ENCODE measurements at places on chromosomes 1 and 21.

DNA sequence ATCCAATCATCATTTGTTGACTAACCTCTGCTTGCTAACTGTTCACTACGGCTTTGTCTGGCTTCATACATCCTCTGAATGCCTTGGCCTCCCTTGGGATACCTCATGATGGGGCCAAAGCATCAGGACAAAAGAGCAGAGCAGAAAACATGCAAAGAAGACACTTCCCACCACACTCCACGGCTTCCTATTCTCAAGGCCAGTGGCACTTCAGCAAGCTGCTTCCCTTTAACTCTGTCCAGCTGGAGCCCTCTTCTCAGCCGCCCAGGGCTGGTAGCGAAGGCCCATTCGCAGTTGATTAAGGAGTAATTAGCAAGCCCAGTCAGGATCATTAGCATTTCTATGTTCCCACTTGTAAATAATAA, 224.3 kb upstream of the FGGY start:
- no peak for DNase-seq

DNA sequence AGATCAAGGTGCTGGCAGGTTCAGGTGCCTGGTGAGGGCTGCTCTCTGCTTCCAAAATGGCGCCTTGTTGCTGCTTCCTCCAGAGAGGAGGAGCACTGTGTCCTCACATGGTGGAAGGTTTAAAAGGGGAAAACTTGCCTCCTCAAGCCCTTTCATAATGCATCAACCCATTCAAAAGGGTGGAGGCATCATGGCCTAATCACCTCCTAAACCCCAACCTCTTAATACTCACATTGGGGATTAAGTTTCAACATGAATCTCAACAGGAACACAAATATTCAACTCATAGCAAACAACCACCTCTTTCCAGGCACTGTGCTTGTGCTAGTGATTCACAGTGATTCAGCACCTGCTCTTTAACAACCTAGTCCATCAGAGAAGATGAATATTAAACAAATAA, 4.2 kb downstream of the S100A12 start:
- DNase-seq: no peak

GRCh38 chr1:179586107-179586823, 5.4 kb upstream of the TDRD5 start:
- DNase-seq: peak; percentile 12

DNA sequence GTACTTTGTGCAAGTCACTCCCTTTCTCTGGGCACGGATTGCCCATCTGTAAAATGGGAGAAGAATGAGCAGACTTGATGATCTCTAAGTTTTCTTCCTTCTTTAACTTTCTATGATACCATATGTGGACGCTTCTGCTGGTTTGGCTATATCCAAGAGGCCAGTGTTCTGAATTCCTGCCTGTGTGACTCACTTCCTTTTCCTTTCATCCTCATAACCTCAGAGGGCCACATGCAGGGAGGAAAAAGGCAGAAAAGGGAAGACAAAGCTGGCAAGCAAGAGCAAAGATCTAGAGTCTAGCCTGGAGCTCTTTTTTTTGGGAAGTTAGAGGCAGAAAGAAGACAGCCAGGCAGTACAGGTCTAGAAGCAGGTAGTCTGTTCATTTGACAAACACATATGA, 151.2 kb downstream of the OMA1 start:
- no peak for DNase-seq

GRCh38 chr21:28518630-28519029, 474.0 kb downstream of the LTN1 start:
- no peak for DNase-seq

GRCh38 chr1:174114788-174115448, 44.4 kb upstream of the RABGAP1L start:
- peak; percentile 7 for DNase-seq

DNA sequence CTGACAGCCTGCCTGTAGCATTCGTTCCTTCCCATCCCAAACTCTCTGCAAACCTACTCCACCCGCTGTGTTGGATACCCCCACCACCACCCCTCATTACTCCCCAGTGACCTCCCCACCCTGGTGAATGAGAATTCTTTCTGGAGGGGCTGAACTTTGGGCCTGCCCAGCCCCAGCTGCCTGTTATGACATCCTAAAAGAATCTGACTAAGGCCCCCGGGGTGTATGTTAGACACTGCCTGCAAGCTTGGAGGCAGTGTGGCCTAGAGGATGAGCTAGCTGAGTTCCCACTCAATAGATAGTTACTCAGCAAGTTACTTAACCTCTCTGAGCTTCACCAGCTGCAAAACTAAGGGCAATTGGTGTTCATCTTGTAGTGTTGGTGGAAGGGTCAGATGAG, 110.2 kb upstream of the FGGY start:
- DNase-seq: no peak

DNA sequence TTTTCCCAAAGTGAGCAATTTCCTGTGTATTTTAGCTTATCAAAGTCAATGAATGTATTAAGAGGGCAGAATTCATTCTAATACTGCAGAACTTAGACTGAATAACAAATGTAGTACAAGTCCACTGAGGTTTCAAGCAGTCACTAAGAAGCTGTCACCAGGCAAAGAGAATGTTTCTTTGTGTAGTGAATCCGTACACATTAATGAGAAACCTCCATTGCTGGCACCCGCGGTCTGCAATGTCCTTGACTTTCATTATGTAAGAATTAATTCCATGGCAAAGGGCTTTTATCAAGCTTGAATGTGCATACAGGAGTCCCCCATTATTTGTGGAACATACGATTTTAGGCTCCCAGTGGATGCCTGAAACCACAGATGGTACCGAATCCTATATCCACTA, 719.5 kb upstream of the TMPRSS15 start:
- DNase-seq: no peak

DNA sequence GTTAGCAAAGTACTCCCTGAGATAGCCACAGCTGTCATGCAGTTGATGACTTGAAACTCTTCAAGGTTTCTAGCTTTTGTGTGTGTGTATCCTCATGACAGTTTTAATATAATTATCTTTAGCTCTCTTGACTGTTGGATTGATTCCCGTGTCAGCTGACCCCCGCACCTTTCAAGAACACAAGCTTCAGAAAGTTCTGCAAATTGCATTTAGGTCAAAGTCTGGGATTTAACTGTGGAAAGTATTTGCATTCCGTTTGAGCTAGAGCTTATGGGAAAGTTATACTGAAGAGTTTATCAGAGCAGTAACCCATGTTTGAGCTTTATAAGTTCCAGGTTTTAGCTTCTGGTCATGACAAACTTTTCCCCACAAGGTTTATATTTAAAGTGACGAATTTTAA, 380.1 kb upstream of the CHRM3 start:
- no peak for DNase-seq

GRCh38 chr1:107963601-107964335, 1.2 kb downstream of the VAV3 start:
- DNase-seq: peak; percentile 30

DNA sequence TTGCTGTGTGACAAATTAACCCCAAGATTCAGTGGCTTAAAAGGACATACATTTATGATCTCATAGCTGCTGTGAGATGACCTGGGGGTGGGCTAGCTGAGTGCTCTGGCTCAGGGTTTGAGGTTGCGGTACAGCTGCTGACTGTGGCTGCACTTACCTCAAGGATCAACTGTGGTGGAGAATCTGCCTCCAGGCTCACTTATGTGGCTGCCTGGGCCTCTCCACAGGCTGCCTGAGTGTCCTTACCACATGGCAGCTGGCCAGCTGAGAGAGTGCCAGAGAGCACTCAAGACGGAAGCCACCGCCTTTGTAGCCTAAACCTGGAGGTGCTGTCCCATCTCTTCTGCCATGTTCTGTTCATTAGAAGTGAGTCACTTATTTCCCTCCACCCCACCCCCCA, 5.7 kb downstream of the LRRC71 start:
- peak; percentile 39 for DNase-seq

- no peak for DNase-seq
Observed at GRCh38 chr1:200039849-200040474, 12.5 kb downstream of the NR5A2 start.

DNA sequence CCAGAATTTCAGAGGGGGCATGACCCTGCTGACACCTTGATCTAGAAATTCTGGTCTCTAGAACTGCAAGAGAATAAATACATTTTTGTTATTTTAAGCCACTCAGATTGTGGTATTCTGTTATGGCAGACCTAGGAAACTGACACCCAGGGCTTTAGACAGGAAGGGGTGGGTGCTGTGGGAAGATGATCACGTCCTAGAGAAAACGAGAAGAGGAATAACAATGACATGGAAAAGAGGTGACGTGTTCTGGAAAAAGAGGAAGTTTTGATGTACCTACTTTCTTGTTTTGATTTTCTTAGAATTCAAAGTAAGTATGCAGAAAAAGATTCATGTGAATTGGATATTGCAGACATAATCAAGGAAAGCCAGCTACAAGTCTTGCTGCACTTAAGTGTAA, 232.9 kb upstream of the RUNX1 start:
- DNase-seq: no peak

- peak; percentile 16 for DNase-seq
Observed at GRCh38 chr1:5481889-5482288, 510.3 kb downstream of the NPHP4 start.

DNA sequence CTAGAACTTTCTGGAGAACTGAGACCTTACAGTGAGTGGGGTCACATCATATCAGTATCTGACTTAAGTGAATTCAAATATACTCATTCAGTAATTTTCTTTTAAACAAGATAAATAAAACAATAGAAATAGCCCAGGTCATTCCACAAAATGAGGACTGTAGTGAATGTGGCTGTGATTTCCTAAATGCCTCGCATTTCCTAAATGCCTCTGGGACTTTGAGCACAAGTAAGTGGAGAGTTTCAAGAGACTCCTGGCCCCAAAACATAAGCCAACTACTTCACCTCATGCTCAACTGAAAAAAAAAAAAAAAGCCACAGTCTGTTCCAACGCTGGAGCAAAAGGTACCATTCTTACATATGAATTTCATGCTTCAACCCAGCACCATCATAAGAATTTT, 81.5 kb downstream of the ZNF281 start:
- no peak for DNase-seq

DNA sequence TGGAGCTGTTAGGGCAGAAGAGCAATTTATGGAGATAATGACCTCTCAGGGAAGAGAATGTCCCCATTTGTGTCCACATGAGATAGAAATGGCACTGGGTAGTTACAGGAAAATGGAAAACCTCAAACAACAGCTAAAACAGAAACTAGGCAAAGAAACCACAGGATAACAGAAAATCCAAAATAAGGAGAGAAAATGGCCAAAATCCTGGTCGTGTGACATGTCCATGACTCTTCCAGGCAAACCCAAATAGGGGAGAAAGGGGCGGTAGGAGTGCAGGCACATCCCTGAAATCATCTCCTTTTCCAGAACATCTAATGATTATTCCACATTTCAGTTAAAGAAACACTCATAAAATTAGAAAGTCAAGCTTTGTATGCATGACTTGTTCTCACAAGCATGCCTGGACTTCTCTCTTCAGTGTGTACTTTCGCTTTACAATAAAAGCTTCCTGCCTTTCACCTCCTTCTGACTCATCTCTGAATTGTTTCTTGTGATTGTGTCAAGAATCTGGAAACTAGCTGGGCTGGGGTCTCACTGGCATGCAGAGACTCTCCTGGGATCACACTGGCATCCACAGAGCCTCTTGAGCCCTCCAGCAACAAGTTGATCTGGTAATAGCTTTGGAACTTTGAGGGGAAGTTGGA, 171.4 kb upstream of the ZP4 start:
- no peak for DNase-seq

DNA sequence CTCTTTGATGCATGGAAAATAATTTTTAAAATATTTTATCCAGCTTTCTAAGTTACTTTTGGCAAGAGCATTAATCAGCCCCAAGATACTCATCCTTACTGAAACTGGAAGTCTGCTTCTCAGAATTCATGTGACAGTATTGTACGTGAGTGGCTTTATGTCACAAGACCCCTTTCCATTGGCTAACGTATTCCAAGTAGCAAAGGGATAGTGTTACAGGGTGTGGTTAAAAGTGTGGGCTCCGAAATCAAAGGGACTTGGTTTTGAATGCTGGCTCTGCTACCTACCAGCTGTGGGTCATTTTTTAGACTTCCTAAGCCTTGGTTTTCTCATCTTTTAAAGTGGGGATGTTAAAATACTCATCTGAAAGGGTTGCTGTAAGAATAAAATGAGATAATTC, 91.7 kb downstream of the RHOU start:
- DNase-seq: no peak

- no peak for DNase-seq
Observed at GRCh38 chr21:44304011-44304616, 4.3 kb downstream of the PFKL start.

DNA sequence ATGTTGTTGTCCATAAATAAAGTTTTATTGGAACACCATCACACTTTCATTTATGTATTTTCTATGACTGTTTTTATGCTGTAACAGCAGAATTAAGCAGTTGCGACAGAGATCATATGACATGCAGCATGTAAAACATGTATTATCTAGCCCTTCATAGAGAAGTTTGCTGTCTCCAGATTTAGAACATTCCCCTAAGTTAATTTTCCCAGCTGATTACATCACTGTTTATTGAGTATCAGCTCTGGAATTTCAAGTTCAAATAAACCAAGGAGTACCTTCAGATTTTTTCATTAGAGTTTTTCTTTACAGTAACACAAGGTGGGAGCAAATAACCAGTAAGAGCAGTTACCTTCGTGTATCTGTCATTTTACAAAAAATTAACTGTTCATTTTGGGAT, 792.8 kb downstream of the USP25 start:
- DNase-seq: no peak

- no peak for DNase-seq
Observed at GRCh38 chr21:34072145-34073031, 990 bp upstream of the MRPS6 start.

DNA sequence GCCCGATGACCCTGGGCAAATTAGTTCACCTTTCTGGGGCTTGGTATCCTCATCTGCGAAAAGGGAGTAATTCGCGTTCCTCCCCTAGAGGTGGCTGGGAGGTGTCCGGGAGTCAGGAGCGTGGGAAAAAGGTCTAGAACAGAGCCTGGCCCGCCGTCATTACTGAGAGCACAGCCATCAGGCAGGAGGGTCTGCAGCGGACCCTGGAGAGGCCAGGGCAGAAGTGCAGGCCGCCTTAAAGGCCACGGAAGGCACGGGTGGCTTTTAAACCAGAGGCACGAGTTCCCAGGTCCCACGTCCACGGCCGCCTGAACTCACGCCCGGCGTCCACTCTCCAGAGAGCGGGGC, 850 bp downstream of the PANK4 start:
- no peak for DNase-seq

GRCh38 chr1:152137215-152137614, 21.8 kb downstream of the RPTN start:
- DNase-seq: no peak

GRCh38 chr1:155485945-155486344, 76.7 kb downstream of the ASH1L start:
- DNase-seq: no peak

- no peak for DNase-seq
Observed at GRCh38 chr21:44316277-44316900, 16.5 kb downstream of the PFKL start.

DNA sequence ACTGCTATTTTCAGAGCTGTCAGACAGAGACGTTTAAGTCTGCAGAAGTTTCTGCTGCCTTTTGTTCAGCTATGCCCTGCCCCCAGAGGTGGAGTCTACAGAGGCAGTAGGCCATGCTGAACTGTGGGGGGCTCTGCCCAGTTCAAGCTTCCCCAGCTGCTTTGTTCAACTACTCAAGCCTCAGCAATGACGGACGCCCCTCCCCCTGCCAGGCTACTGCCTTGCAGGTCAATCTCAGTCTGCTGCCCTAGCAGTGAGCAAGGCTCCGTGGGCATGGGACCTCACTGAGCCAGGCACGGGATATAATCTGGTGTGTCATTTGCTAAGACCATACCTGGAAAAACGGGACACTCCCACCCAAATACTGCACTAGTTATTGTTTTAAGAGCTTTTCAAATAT, 219.7 kb downstream of the BRINP3 start:
- no peak for DNase-seq

GRCh38 chr1:32798191-32798590, 19.0 kb downstream of the YARS1 start:
- DNase-seq: no peak

GRCh38 chr21:45545236-45545570, 3.0 kb upstream of the SLC19A1 start:
- no peak for DNase-seq

Measured in stimulated activated CD4-positive, alpha-beta T cell treated with anti-CD3 and anti-CD28 coated beads, Interleukin-2, amount 100 ng/mL, for 48 hours (primary cell).